ENCODE measurements at places on chromosomes 11 and 22. TPM values are rescaled to one million over a fixed set of nuclear protein-coding genes. Genes with fewer than 3 reads are reported as not detected.

ISX gene
- total RNA-seq, result not detected

MYH9 gene
- 679 TPM for total RNA-seq

TMEM138 gene
- 38.6 TPM for total RNA-seq

OR51B4 gene
- not detected for total RNA-seq

C11orf42 gene
- not detected for total RNA-seq

POU2AF3 gene
- total RNA-seq, result not detected

EEF1G gene
- total RNA-seq, result 1,925 TPM

DDI1 gene
- not detected for total RNA-seq

MS4A4A gene
- not detected for total RNA-seq

NOX4 gene
- total RNA-seq, result not detected

EIF3D gene
- total RNA-seq, result 389 TPM

CCT8L2 gene
- total RNA-seq, result not detected

SLC7A4 gene
- not detected for total RNA-seq

GLYATL1 gene
- not detected for total RNA-seq

OR56A1 gene
- total RNA-seq, result not detected

DGKZ gene
- total RNA-seq, result 94.4 TPM

APOA4 gene
- total RNA-seq, result not detected

SLC22A9 gene
- total RNA-seq, result not detected

MAP6 gene
- total RNA-seq, result not detected

CAVIN3 gene
- total RNA-seq, result 13.3 TPM

PVALB gene
- not detected for total RNA-seq

MB gene
- not detected for total RNA-seq

MS4A15 gene
- not detected for total RNA-seq

MRGPRF gene
- total RNA-seq, result not detected

TRIM21 gene
- total RNA-seq, result 24.8 TPM

EML3 gene
- total RNA-seq, result 115 TPM

VWCE gene
- total RNA-seq, result 23.3 TPM

MS4A8 gene
- not detected for total RNA-seq

TMPRSS13 gene
- 4.7 TPM for total RNA-seq

CECR2 gene
- total RNA-seq, result 0.11 TPM

SORL1 gene
- total RNA-seq, result 61.1 TPM

MICAL3 gene
- 32.4 TPM for total RNA-seq

OR8D1 gene
- not detected for total RNA-seq

PC gene
- 5.6 TPM for total RNA-seq

GTSE1 gene
- 41.4 TPM for total RNA-seq

JAML gene
- 236 TPM for total RNA-seq

CRACR2B gene
- 2.1 TPM for total RNA-seq

KCNJ11 gene
- total RNA-seq, result 1.2 TPM

LIF gene
- total RNA-seq, result 161 TPM

TEAD1 gene
- 0.25 TPM for total RNA-seq

LSP1 gene
- 247 TPM for total RNA-seq

PLEKHA7 gene
- total RNA-seq, result 6.6 TPM

OR52I1 gene
- not detected for total RNA-seq

TPH1 gene
- total RNA-seq, result 0.23 TPM

ENTHD1 gene
- total RNA-seq, result 0.34 TPM

WNT7B gene
- not detected for total RNA-seq

TMPRSS6 gene
- total RNA-seq, result 11.3 TPM

OR5B21 gene
- total RNA-seq, result not detected

ACP2 gene
- 9.4 TPM for total RNA-seq

FAM227A gene
- total RNA-seq, result 1.1 TPM

OR8H3 gene
- not detected for total RNA-seq

Measured in activated CD8-positive, alpha-beta T cell treated with anti-CD3 and anti-CD28 coated beads for 36 hours (primary cell).